SW 1271 (cell line): ENCODE measurements at places on chromosomes 5 and 9.

GRCh38 chr5:139668064-139668880 is 20.1 kb downstream of the CXXC5 start:
- no peak for DNase-seq

GRCh38 chr9:134601764-134602163 is 39.8 kb upstream of the COL5A1 start:
- no peak for DNase-seq

DNA sequence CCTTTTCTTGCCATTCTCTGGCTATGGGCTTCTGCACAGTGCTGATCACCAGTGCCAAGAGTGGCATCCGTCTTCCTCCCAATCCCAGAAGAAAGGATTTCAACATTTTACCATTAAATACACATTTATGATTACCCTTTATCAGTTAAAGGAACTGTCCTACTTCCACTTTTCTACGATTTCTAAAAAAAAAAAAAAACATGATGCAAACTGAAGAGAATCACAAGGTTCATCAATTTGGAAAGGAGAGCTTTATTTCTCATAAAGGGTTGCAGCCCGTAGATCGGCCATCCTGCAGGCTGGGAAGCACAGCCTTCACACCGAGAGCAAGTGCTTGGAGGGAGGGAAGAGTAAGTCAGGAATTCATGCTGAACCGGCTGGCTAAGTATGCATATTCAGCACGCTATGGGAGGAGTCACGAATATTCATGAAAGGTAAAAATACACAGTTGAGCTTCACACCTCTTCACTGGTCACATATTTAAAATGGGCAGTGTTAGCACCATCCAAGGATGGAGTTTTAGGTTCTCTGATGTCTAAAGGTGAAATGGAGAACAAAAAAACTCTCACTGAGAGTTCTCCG is 52.5 kb upstream of the SEMA4D start:
- DNase-seq, result no peak

GRCh38 chr9:4662108-4662988 is at the start of gene PLPP6:
Gene PLPP6 (plus strand): TSS chr9:4662294. CDS start chr9:4662376, 82 bp downstream.
- no peak for DNase-seq

GRCh38 chr9:10059044-10059443 is 553.8 kb downstream of the PTPRD start:
- no peak for DNase-seq

DNA sequence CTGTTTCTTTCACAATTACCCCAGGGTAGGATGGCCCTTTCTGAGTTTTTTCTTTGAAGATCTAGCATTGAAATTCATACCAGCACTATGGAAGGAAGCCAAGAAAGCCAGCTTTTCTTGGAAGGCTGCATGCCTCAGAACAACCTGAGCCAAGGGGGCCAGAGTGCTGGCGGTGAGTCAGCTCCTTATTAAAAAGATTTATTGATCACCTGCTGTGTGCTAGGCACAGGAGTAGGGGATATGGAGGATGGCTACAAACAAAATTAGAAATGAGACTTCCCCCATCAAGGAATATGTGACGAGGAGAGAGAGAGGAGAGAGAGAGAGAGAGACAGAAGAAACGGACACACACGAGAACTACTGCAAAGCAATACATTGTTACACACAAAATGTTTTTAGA is 184.6 kb upstream of the PUM3 start:
- DNase-seq, result no peak

DNA sequence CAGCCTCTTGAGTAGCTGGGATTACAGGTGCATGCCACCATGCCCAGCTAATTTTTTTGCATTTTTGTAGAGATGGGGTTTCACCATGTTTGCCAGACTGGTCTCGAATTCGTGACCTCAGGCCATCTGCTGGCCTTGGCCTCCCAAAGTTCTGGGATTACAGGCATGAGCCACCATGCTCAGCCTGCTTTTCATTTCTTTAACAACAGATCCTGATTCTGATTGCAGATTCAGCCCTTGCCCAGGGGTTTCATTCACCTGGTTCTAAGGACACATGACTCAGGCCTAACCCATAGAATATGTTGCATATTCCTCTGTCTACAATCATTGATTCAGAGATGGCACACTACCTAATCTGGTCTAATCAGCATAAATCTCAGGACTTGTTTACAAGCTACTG is 56.1 kb upstream of the CCDC112 start:
- no peak for DNase-seq

DNA sequence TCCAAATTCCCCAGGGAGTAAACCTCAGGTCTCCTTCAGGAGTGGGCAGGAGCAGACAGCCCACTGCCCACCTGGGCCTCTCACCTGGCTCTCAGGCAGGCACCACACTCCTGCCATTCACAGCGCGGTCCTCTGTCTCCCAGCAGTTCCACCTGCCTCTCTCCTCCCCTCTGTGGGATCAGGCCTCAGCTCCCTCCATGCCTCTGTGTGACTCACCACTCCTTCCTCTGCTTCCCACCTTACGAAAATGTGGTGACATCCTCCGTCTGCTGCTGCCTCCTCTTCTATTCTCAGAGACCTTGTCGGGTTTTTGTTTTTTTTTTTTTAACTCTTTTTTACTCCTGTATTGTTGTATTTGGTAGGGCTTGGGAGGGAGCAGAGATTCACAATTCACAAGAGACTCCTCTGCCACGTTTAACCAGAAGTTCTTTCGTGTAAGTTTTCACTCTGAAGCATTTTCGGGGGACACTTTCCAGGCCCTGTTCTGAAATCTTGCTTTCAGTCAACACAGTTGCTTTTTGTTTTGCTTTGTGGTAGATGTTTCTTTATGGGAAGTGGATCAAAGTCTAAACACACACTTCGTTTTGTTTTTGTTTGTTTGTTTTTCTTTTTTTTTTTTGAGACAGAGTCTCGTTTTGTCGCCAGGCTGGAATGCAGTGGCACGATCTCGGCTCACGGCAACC is 21.1 kb upstream of the CDKN2AIPNL start:
- DNase-seq, result no peak
